ENCODE measurements at places on chromosomes 6 and 20.

DNA sequence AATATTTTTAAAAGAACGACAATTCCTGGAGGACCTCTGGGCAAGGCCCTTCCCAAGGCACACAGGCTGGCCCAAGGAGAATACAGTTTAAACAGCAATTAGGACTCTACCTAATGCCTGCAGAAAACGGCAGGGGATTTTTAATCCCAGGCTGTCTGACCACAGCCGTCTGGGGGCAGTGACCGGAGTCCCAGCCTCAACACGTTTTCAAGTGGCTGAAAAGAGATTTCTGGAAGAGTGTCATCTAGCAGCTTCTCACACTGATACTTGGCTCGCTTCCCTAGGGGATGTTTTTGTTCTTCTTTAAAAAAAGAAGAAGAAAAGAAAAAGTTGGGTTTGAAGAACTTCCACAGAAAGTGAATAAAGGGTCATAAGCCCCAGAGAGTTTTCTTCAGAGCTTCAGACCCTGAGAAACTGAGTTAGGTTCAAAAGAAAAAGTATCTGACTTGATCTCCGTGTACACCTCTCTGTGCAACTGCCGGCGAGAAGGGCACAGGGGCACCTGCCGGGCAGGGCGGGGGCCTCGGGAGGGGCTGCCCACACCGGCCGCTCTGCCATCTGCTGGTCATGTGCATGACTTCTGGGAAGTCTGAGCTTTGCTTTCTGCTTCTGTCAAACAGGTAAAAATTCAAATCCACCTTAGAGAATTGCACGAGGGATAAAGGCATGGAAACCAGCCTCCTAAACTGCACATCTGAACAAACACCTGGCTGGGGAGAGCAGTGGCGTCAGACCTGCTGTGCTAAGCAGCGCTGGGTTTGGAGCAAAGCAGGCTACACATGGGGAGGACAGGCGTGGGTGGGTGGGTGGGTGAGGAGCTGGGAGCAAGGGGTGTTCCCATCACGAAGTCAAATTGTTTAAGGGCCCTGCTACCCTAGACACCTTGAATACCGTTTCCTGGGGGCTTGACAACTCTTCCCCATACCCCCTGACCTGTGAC lies 33.0 kb downstream of the RRBP1 start:
- no peak for DNase-seq

DNA sequence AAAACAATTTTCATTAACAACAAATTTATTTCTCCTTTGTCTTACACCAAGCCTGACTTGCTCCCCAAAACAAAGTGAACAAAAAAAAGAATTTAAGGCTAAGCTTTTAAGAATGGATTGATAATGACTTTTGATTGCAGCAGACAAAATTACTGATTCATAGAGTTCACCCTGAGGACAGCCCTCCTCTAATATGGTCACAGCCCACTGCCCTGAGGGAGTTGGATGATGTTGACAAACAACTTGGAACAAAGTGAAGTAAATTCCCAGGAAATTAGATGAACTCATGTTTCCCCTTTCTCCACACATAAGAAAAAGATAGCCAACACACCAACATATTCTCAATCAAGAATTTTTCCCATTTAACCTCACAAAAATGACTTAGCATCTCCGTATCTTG lies 7.7 kb upstream of the ISM1 start:
- DNase-seq, result no peak

GRCh38 chr6:144712541-144712940 lies 427.4 kb downstream of the UTRN start:
- no peak for DNase-seq

DNA sequence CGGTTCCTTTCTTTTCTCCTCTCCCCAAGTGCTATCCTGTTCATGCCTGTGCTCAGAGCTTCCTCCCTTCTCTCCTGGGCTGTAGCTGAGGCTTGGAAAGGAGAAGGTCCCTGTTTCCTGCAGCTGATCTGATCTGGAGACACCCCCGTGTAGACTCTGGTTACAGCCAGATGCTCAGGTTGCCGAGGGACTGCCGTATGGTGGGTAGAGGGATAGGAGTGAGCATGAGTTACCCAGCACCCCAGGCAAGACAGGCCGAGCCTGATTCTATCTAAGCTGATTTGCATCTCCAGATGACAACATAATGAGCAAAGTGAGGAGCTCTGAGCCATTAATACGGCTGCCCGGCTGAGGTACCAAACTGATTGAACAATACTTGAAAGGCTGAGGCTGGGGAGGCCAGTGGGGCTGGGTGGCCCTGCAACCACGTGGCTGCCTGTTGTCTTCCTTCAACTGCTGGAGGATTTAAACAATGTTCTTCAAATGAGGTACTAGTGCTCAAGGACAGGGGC lies 91.8 kb downstream of the ASXL1 start:
- no peak for DNase-seq

DNA sequence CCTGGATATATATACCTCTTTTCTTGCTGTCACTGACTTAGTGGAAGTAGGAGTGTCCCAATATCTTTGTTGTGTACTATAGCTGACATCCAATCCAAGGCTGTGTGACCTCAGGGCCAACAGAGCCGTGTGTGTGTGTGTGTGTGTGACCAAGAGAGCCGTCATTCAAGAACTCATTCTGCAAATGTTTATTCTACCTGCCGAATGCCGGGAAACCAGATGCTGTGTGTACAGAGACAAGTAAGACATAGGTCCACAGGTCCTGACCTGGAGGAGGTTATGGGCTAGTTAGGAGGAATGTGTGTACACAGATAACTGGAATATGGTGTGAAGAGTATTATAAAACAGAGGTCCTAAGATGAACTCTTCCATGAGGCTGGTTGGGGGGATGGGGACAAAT lies 190.0 kb downstream of the DHX35 start:
- no peak for DNase-seq

DNA sequence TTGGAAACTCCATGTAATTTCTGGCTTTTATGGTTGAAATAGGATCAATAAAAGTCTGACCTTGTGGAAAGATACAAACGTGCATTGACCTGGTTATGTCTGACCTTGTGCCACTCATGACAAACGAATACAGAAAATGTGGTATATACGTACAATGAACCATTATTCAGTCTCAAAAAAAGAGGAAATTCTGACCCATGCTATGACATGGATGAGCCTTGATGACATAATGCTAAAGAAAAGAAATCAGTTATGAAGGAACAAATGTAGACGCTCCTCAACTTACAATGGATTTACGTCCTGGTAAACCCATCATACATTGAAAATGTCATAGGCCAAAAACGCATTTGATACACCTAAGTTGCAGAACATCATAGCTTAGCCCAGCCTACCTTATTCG lies 309.7 kb upstream of the SULF2 start:
- no peak for DNase-seq

DNA sequence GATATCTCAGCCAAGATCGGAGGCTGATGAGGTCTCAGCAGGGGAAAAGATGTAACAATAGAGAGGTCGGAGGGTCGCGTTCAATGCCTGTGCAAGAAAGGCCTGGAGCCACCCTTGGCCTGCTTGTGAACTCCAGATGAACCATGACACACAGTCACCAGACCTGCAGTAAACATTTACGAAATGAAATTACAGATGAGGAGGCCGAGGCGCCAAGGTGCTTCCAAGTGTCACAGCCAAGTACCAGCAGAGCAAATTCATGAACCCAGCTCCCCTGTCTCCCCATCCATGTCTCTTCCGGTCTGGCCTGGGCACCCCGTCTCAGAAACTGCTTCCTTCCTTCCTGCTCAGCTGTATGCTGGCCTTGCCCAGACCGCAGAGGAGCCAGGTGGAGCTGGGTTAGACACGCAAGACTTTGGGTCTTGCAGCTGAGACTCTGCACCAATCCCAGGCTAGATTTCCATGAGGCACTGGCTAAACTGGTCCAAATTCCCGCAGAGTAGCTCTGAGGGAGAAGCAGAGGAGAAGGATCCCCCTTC lies 48.1 kb downstream of the CHMP4B start:
- no peak for DNase-seq

GRCh38 chr20:59708326-59708725 lies 104.0 kb downstream of the PHACTR3 start:
- DNase-seq, result no peak

DNA sequence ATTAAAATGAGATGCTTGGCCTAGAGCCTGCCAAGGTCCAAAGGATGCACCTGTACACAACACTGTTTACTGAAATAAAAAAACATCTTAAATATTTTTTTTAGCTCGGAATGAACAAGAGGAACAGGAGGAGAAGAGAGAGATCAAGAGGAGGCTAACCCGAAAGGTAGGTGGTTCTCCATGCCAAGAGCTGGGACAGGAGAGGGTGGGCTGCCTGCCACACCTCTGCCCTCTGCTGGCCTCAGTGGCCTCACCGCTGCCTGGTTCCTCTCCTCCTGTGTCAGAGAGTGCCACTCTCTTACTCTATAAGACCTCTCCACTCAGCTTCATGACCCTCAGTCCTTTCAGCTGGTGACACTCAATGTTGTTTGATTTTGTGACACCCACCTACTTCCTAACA lies 50.2 kb downstream of the TBC1D7 start:
- no peak for DNase-seq

DNA sequence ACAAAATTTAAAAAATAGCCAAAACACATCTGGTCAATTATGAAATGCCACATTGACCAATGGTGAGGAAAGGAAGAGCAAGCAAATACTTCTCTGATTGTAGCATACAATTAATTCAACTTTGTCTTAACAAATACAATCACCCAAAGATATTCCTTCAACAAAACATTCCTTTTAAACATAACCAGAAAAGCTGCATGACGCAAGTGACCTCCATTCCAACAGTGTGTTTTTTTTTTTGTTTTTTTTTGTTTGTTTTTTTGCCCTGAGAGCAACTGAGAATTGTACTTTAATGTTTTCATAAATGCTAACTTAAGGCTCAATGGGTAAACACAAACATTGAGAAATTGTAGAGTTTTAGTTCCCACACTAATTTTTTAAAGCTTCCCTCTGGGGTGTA lies 184.4 kb downstream of the PTPRK start:
- DNase-seq, result no peak

GRCh38 chr6:117397536-117398227 lies 28.1 kb downstream of the ROS1 start:
- DNase-seq, result no peak

DNA sequence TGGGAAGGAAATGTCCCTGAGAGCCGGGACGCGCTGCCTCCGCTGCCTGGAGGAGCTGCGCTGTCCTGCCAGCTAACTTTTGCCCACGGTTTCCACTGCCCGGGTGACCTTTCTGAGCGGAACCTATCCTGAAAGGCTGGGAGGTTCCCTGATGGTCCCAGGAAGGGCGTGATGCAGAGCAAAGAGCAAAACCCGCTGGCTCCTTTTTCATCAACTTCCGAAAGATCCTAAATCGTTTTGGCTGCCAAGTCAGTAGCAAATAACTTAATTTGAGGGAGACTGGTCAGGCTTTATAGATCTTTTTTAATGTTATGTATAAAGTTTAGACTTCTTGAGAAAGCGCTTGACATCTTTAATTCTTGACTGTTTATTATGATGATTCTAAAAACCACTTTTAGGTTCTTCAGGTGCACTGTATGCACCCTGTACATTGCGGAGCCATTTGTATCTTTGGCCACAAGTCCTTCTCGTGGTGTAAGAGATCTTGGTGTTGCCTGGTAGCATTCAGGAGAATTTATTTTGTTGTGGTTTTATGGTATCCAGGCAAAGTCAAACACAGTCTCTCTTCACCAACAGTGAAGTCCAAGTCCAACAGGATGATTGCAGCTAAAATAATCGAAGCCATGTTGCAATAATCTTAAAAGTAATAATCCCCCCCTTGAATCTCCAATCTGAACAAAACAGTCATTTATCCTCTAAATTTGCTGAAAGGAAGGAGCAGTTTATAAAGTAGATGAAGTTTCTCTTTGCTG lies at the start of gene SYNE1:
Gene SYNE1, minus strand, starts transcription at position 67 of the 752 bp plus-strand sequence. CDS start 9,031 bp downstream, outside the sequence.
- no peak for DNase-seq

- no peak for DNase-seq
Measured at GRCh38 chr6:163354085-163354484, 60.4 kb upstream of the QKI start.

DNA sequence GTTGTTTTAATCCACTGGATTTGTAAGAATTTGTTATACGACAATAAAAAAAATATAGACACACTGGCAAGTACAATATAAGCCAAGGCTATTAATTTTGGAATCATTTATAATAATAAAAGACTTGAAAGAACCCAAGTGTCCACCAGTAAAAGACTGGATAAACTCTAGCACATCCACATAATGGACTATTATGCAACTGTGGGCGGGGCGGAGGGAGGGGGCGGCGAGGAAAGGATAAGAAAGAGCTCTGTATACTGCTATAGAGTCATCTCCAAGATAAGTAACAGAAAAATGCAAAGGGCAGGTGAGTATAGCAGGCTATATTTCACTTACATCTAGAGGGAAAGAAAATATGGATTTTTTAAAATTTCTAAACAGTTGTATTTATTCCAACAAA lies 123.3 kb downstream of the TBC1D32 start:
- no peak for DNase-seq

DNA sequence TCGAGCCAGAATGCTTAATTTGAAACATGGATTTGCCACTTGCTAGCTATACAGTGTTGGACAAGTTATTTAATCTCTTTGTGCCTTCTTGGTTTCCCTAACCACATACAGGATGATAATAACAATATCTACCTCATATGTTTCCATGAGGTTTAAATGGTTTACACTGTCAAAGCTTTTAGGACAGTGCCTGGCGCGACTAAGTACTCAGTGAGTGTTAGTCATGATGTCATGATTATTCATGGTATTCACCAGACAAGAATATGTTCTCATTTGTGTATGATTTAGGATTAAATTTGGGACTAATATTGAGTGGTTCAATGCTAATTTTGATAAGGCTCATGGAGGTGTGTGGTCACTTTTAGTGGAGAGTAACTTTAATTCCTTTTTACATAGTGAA lies 167.4 kb downstream of the EYA4 start:
- DNase-seq, result no peak

- DNase-seq, result no peak
Measured at GRCh38 chr20:47585087-47585747, 83.5 kb downstream of the NCOA3 start.

- DNase-seq, result no peak
Measured at GRCh38 chr20:49948809-49949507, 12.8 kb downstream of the RNF114 start.

- DNase-seq, result no peak
Measured at GRCh38 chr6:163438940-163439335, 24.4 kb downstream of the QKI start.

Data from head of caudate nucleus (tissue), 42 donors.